SW480 (cell line): ENCODE measurements at places on chromosomes 3 and 15.

DNA sequence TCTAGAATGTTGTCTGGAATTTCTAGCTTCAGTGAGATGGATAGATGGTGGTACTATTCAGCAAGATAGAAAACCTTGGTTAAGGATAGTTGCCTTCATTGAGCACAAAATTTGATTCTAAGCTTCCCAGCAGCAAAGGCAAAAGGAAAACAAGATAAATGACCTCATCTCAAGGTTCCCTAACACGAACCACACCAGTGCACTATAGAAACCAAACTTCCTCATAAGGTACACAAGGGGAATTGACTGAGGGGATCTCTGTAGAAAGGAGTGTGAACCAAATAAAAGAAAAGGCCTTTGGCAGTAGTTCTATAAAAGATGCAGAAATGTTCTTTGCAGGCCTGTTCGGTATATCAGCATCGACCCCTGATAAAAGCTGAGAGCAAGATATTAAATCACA, 288.9 kb downstream of the SHQ1 start:
- DNase-seq, result no peak

DNA sequence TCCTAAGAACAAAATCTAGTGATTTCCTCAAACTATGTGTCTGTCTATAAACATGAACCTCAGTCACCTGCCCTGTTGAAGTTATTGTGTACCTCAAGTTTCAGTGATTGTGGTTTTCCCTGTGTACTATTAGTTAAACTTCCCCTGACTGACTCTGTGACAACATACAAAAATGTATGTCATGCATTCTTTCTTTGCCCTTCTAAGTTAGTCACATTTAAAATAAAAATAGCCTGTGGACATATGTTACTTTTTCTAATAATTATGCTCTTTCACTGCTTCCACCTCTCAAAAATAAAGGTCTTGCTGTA, 29.8 kb downstream of the EPHA6 start:
- no peak for DNase-seq

GRCh38 chr3:151960961-151961580, 87.6 kb downstream of the SUCNR1 start:
- DNase-seq, result no peak

DNA sequence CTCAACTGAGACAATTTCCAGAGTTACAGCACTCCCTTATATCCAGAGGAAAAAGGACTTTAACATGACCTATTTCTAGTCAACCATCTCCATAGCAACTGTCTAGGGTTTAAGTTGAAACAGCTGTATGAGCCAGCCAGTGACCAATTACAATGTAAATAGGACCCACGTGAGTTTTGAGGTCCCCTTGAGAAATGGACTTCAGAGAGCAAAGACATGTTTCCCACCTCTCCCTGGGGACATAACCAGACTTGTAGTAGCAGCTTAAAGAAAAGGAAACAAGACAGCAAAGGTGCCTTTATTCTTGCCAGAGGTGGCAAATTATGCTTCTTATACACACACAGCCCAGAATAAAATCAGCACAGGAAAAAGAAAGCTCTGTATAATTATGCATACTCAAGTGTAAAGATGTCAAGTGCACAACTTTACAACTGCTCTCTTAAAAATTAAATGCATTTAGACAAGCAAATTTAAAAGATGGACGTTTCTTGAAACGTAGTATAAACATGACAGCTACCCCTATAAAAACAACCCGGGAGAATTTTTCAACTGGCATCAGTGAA, 40.2 kb downstream of the SUMF1 start:
- DNase-seq, result no peak

GRCh38 chr3:62559831-62560445, 186.6 kb upstream of the FEZF2 start:
- peak; percentile 49 for DNase-seq

DNA sequence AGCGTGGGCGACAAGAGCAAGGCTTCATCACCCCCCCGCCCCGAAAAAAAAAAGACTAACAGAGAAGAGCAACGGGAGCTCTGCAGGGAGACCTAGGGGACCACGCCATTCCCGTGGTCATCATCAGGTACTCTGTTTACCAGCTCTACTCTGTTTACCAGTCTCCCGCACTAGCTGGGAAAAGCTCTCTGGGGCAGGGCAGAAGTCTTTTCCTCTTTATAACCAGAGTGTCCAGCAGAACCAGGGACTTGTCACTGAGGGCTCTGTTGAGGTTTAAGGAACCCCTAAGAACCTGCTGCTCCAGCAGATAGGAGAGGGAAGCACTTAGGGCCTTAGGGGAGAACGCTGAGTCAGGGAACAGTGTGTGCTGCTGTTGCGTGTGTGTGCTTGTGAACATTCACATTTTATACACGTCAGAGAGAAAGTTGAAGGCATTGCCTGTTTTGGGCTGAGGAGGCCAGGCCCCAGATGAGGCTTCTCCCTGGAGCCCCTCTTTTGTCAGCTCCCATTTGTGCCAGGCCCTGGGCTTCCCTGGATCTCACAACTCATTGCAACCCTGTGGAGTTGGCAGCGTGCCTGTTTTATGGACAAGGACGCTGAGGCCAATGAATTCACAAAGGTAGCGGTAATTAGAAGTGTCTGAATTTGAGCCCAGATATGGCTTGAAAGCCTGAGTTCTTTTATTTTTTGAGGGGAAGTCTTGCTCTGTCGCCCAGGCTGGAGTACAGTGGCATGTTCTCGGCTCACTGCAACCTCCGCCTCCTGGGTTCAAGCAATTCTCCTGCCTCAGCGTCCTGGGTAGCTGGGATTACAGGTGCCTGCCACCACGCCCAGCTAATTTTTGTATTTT, 24.2 kb upstream of the ERICH6 start:
- no peak for DNase-seq

DNA sequence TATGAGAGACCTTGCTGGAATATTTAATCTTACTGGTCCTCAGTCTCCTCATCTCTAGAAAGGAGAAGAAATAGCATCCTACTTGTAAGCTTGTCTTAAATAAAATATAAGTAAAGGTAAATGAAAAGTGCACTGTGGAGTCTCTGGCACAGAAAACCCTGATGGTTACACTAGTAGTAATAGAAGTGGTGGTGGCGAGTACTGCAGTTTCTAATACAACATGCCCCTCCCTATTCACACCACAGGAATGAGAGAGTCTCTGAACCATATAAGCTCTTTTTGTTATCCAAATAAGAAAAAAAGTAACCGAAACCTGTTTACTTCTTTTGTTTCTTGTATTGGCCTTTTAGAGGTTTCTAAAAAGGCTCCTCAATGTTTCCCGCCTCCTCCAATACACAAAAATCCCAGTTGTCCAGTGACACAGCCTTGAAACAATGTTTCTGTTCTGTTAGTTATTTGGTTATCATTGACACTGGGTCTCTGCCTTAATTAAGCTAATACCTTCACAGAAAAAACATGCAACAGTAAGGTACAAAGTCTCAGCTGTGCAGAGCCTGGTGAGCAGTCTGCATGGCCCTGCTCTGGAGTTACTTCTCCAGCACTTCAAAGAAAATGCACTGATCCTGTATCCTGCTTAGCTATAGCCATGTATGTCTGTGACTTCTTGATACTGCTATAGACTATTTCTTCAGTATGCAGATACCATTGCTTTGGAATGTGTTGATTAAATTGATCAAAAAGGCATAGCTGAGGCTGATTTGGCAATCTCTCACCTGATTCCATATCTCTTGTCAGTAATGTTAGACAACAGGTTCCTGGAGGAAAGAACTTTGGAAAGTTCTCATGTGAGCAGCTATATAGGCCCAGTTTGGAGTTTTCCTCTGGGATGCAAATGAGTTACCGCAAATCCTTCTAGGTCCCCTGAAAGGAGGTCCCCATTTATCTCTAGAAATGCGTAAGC, 315.6 kb upstream of the IL12A start:
- DNase-seq, result peak; percentile 31

DNA sequence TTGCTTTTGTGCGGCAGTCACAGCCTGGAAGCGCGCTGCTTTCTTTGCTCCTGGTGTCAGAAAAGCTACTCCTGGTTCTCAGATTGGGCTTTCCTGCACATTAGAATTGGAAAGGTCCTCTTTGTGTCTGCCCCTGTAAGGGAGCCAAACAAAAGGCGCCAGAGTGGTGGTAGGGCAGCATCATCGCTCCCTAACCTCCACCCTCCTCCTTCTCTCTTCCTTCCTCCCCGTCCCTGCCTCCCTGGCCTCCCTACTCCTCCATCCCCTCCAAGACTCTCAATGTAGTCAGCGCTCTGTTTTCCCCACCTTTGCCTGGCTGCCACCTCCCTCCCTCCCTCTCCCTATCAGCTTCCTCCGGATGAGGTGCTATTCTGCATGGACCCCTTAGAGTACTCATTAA, 65.3 kb downstream of the SH3GL3 start:
- no peak for DNase-seq

DNA sequence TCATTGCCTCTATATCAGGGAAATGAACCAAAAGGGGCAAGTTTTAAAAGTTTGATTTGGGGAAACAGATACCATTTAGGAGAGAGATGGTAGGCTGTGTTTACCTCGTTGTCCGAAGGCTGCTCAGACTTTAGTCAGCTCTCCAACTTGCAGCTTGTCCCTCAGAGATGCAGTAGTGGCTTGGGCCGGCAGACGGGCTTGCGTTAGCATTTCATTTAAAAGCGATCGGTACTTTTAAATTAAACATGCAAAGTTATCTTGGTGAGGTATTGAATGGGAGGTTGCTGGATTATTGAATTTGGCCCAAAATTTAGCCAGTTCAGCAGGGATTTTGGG, 26.2 kb downstream of the EEFSEC start:
- DNase-seq, result no peak

GRCh38 chr3:6825524-6825923, 35.4 kb upstream of the GRM7 start:
- no peak for DNase-seq

DNA sequence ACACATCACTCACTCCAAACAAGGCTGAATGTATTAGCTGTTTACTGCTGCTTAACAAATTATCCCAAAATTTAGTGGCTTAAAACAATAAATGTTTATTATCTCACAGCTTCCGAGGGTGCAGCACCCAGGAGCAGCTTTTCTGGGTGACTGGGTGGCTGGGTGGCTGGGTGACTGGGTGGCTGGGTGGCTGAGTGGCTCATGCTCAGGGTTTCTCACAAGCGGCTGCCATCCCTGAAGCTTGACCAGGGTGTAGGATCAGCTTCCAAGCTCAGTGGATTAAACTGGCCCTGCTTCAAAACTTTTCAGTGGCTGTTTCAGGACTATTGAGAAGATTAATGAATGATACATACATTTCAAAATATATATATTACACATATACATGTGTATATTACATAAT, 2.3 kb upstream of the CYP11A1 start:
- no peak for DNase-seq

- DNase-seq, result no peak
These were observed 53.0 kb downstream of the NR1I2 start for GRCh38 chr3:119834754-119835370.

GRCh38 chr3:47473391-47473790, 2.4 kb downstream of the SCAP start:
- DNase-seq, result no peak

DNA sequence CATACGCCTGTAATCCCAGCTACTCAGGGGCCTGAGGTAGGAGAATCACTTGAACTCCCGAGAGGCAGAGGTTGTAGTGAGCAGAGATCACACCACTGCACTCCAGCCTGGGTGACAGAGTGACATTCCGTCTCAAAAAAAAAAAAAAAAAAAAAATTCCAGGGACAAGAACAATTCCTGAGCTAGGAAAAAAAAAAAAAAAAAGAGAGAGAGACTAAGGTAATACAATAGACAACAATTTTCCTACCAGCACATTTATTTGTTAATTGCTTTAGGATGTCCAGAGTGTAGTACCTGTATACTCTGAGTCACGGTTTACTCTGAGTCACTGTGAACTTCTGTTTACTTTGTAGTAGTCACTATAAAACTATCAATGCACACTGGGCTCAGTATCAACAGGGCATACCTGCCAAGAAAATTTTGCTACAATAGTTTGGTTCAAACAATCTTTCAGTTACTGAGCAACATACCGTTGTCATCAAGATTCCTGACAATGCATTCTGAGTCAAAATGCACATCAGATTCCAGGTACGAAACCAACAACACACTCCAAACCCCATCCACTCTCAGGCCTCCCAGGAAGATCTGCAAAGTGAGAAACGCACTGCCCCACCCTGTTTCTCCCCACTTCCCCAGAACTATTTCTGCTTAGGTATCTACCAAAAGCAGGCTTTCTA, 28.3 kb downstream of the IGF2BP2 start:
- peak; percentile 98 for DNase-seq

- peak; percentile 79 for DNase-seq
These were observed 9.2 kb upstream of the TMEM212 start for GRCh38 chr3:171833789-171834460.

- no peak for DNase-seq
These were observed 97.9 kb upstream of the NANOGP8 start for GRCh38 chr15:35182841-35183479.

DNA sequence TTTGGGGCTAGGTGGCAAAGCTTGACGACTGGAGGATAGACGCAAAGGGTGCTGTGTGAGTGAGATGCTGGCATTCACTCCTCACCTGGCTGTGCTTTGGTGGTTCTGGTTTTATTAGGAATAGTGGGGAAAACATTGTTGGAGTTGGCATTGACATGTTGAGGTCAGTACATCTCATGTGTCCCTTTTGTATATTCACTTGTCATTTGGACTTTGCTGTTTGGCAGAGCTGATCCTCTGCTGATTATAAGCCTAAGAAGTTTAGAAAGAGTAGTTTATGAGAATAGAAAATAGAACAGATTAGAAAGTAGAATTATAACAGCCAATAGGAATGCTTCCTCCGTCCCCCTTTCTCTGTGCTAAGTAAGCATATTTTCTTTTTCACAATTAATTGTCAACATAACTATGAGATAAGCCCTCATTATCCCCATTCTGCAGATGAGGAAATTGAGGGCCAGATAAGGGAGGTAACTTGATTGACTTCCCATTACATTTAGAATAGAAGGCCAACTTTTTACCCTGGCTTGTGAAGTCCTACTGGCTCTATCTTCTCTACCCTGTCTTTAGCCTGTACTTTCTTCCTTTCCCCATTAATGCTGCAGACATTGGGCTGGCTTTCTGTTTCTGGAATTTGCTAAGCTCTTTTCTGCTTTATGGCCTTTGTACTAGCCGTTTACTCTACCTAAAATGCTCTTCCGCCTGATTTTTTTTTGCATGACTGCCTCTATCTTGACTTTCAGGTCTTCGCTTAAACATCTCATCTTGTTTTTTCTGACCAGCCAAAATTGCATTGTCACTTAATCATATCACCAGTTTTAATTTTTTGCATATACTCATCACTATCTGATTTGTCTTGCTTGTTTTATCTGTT, 12.8 kb downstream of the ITPR1 start:
- no peak for DNase-seq

GRCh38 chr3:159082519-159082918, 280.7 kb downstream of the MFSD1 start:
- peak; percentile 35 for DNase-seq

- DNase-seq, result no peak
These were observed 55.1 kb upstream of the PLXNA1 start for GRCh38 chr3:126927846-126928245.

DNA sequence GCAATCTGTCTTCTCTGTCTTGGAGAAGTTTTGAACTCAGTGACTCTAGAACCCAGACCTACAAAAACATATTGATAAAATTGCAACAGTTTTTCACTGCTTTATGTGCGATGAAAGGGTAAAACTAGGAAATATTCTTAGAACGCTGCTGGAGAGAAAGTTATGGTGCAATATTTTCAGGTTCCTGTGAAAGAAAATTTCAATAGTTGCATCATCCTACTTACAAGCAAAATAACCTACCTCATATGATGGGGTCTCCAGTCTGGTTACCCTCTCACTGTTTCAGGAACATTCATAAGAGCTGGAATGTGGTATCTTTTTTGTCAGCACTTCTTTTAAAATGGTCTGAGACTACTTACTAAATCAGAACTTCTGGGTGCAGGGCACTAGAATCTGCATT, 27.1 kb downstream of the GATM start:
- no peak for DNase-seq
